Calu3 (cell line): ENCODE measurements at places on chromosomes 6 and 20. TPM values are rescaled to one million over a fixed set of nuclear protein-coding genes. Genes with fewer than 3 reads are reported as not detected.

The TMEM74B gene
- total RNA-seq, result 0.54 and 0.83 TPM in 2 replicates

The KCNG1 gene
- total RNA-seq, result 3.9 and 6.8 TPM in 2 replicates

The GTSF1L gene
- not detected in 2 replicates for total RNA-seq

The MOXD1 gene
- 13.2 and 13.6 TPM in 2 replicates for total RNA-seq

The PAX1 gene
- not detected in 2 replicates for total RNA-seq

The HLA-DMB gene
- 32.4 and 35.9 TPM in 2 replicates for total RNA-seq
